CD4-positive, CD25-positive, alpha-beta regulatory T cell (primary cell): ENCODE measurements at places on chromosomes 1 and 21.

DNA sequence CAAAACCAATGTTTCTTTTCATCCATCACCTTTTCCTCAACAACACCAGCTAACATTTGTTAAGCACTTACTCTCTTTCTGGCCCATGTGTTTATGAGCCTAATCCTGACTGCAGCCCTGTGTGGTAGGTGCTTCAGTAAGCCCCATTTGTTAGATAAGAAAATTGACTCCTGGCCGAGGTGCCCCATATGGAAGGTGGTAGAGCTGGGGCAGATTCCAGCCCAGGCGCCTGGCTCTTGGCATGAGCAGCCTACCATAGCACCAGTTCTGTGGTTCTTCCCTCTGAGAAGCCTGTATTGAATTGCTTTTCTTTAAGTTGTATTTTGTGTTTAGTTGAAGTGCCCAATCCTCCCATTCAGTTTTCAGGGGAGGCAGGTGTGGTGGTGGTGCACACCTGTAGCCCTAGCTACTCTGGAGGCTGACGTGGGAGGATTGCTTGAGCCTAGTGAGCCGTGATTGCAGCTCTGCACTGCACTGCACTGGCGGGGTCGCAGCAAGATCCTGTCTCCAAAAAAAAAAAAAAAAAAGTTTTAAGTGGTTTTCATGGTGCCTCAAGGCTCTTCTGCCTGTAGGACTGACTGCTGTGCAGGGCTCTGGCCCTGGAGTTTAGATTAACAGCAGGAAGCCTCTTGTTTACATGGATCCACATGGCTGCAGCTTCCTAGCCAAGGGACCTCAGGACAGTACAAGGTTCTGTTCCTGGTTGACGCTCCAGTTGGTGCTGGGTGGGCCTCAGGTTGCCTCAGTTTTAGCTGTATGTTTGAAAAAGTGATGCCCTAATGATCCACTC lies 125.9 kb downstream of the MRPS6 start:
- H3K27me3 ChIP-seq, result no peaks in the 10 kb centered on the region
- peak overlapping the region; percentile 33 for H3K4me3 ChIP-seq
- no peaks in the 10 kb centered on the region for H3K36me3 ChIP-seq
- peaks cover 35% of the 10 kb centered on the region for H3K4me1 ChIP-seq
- H3K27ac ChIP-seq, result peak overlapping the region; percentile 53

GRCh38 chr1:168050307-168050706 lies 86.4 kb downstream of the GPR161 start:
- H3K4me1 ChIP-seq, result no peaks in the 10 kb centered on the region
- no peak overlapping the region for H3K27ac ChIP-seq
- no peaks in the 10 kb centered on the region for H3K27me3 ChIP-seq
- peaks cover 31% of the 10 kb centered on the region for H3K36me3 ChIP-seq

DNA sequence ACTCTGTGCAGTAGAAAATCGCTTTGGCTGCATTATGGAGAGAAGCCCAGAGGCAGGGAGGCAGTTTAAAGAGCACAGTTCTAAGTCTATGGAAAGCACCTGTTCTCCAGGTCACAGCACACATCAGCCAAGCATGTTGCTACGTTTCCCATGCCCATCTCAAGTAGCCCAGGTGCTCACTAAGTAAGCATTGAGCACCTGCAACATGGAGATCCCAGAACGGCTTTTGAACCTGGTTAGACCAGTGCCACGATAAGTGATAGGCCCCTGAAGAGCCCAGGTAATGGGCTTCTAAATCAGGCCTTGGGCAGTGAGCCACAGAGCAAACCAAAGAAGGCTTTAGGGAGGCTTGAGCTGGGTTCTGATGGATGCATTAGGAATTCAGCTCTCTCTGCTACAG lies 186.2 kb downstream of the C1orf94 start:
- no peak overlapping the region for H3K4me3 ChIP-seq
- no peak for DNase-seq
- no peaks in the 10 kb centered on the region for H3K4me1 ChIP-seq
- H3K27me3 ChIP-seq, result peaks cover 2% of the 10 kb centered on the region
- H3K27ac ChIP-seq, result no peak overlapping the region

DNA sequence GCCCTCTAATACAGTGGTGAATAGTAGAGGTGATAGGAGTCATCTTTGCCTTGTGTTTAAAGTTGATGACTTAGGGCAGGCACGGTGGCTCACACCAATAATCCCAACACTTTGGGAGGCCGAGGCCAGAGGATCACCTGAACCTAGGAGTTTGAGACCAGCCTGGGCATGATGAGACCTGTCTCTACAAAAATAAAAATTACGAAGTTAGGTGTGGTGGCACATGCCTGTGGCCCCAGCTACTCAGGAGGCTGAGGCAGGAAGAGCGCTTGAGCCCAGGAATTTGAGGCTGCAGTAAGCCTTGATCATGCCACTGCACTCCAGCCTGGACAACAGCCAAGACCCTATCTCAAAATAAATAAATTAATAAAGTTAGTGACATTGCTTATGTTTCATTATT lies 26.6 kb downstream of the CAPZA1 start:
- no peak overlapping the region for H3K4me3 ChIP-seq
- H3K27ac ChIP-seq, result no peak overlapping the region
- H3K4me1 ChIP-seq, result peaks cover 17% of the 10 kb centered on the region
- no peaks in the 10 kb centered on the region for H3K27me3 ChIP-seq
- DNase-seq, result no peak

GRCh38 chr1:219697682-219698081 lies 84.8 kb upstream of the ZC3H11B start:
- no peak overlapping the region for H3K4me3 ChIP-seq
- no peak overlapping the region for H3K27ac ChIP-seq
- no peaks in the 10 kb centered on the region for H3K36me3 ChIP-seq
- no peaks in the 10 kb centered on the region for H3K4me1 ChIP-seq
- no peaks in the 10 kb centered on the region for H3K27me3 ChIP-seq
- no peak for DNase-seq

DNA sequence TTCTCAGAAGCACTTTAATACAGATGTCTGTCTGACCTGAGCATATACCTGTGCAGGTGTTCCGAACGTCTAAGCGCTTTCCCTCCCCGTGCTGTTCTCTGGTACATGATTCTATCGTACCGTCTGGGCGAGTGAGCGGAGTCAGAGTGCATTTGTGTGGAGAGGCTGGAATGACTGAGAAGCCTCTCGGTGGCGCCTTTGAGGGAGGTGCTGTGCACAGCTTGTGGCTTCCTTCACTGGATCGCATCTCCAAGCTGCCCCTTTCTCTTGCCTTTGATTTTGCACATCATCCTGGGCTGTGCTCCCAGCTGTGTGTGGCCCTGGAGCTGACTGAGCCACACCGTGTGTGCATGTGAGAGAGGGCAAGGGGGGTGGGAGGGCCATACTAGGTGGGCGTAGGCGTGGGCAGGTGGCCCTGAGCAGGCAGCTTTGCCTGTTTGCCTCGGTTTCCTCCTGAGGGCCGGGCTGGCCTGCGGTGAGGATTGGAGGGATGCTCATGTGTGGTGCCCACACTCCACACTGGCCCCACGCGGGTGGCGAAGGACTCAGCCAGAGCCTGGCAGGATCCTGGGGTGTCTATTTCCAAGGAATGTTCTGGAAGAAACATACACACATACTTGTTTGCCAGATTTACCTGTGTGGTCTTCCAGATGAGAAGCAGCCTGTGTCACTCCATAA lies 105.3 kb downstream of the ADARB1 start:
- H3K4me3 ChIP-seq, result no peak overlapping the region
- H3K36me3 ChIP-seq, result peaks cover 44% of the 10 kb centered on the region
- H3K4me1 ChIP-seq, result no peaks in the 10 kb centered on the region
- H3K27ac ChIP-seq, result no peak overlapping the region
- no peak for DNase-seq
- H3K27me3 ChIP-seq, result no peaks in the 10 kb centered on the region
